ENCODE measurements at places on chromosomes 5 and 9.

GRCh38 chr5:172638209-172638768 lies 2.8 kb upstream of the NEURL1B start:
- DNase-seq, result no peak

DNA sequence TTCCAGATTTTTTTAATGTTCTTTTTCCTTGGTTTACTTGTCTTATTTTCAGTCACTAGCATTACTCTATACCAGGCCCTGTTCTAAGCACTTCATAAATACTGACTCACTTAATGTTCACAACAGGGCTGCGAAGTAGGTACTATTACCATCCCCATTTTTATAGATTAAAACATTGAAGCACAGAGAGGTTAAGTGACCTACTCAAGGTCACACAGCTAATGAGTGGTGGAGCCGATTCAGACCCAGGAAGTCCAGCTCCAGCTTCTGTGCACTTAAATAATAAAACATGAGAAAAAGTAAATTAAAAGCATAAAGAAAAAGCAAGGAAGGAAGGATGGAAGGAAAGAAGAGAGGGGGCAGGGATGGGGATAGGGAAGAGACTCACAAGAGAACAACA lies 45.3 kb upstream of the DNAH5 start:
- DNase-seq, result no peak

DNA sequence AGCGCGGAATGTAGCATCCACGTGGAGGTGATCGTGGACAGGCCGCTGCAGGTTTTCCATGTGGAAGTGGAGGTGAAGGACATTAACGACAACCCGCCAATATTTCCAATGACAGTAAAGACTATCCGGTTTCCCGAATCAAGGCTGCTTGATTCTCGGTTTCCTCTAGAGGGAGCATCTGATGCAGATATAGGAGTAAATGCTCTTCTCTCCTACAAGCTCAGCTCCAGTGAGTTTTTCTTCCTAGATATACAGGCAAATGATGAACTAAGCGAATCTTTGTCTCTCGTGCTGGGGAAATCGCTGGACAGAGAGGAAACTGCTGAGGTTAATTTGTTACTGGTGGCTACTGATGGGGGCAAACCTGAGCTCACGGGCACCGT lies 598 bp downstream of the PCDHA2 start:
- no peak for DNase-seq

DNA sequence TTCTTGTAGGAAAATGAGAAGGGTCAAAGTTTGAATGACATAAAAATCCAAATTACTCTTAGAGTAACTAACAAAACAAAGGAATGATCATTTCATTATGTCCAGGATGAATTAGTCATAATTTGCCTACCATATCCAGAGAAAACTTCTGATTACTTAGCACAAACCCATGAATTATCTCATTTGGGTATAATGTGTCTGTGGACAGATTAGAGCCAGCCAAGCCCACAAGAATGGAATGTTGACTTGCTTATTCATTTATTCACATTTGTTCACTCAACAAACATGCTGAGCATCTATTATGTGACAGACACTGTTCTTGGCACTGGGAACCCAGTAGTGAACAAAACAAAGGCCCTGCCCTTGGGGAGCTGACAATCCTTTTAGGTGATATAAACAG lies 87.4 kb downstream of the APBA1 start:
- DNase-seq, result no peak

- no peak for DNase-seq
Measured at GRCh38 chr5:11928909-11929308, 24.7 kb upstream of the CTNND2 start.
